COR-L47 (cell line): ENCODE measurements at places on chromosomes 12 and 14.

DNA sequence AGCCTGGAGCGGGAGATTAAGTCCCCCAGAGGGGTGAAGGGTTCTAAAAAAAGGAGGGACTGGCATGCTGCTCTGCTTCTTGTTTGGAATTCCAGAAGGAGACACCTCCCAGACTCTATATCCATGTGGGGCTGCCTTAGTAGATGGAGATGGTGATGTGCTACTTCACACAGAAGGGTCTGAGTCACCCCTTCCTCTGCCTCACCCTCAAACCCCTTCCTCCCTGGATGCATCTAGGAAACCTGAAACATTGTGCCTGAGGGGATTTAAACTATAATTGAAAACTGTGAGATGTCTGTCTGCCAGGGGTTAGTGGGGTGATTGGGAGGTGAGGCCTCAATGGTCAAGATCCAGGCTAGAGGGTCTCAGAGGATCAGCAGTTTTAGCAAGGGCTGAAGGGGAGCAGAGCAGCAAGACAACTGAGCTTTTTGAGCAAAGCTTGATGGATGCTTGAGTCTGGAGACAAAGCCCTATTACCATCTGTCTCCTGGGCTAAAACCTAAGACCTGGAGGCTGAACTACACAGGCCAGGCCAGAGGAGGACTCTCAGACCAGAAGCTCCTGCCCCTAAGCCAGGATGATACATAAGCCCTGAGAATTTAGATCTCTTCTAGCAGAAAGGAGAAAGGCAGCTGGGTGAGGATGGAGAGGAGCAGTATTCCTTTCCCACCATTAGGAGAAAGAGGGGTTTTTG, 314.7 kb upstream of the ATP2B1 start:
- DNase-seq, result no peak

GRCh38 chr14:68399971-68400370, 392.9 kb downstream of the ZFP36L1 start:
- no peak for DNase-seq

DNA sequence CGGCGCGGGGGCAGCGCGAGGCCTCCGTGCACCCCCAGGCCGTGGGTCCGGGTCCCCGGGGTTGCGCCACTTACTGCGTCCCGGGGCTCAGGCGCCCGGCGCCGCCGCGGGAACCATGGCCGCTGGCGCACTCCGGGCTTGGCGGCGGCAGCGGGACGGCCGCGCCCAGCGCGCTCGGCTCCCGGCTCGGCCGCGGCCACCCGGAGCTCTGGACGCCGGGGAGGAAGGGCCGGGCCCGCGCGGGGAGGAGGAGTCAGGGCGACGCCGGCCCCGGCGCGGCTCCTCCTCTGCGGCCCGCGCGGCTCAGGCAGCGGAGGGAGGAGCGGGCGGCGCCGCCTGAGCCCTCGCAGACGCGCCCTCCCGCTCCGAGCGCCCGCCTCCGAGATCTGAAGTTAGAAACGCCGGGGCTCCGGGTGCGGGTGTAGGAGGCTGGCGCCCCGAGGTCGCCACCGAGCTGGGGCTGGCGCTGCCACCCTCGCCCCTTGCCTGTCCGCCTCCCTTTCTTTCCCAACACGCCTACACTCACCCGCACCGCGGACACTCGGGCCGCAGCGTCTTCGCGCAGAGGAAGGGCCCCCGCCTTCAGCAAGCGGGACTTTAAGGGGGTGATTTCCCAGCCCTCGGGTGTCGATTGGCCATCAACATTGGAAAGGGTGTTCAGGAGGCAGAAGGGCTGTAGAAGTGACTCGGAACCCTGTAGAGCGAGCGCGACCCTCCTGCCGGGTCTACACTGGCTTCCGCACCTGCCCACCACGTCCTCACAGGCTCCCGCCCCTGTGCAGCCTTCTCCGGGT, at the start of gene NIN:
Gene NIN, minus strand, starts transcription at position 231 of the 794 bp plus-strand sequence. CDS start 9,106 bp downstream, outside the sequence.
- DNase-seq, result peak; percentile 43

GRCh38 chr14:76311079-76311758, 64.7 kb upstream of the ESRRB start:
- DNase-seq, result no peak

DNA sequence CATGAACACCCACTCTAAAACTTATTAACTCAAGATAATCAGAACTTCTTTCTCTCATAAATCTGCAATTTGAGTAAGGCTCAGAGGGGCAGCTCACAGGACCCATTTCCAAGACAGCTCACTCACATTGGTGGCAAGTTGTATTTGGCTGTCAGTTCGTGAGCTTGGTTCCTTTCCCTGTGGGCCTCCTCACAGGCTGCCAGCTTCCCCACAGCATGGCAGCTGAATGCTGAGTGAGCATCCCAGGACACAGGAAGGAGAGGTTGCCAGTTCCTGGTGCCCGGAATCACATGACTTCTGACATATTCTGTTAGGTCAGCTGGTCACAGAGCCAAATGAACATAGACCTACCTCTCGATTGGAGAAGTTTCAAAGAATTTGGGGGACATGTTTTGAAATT, 116.6 kb upstream of the TMEM233 start:
- no peak for DNase-seq

DNA sequence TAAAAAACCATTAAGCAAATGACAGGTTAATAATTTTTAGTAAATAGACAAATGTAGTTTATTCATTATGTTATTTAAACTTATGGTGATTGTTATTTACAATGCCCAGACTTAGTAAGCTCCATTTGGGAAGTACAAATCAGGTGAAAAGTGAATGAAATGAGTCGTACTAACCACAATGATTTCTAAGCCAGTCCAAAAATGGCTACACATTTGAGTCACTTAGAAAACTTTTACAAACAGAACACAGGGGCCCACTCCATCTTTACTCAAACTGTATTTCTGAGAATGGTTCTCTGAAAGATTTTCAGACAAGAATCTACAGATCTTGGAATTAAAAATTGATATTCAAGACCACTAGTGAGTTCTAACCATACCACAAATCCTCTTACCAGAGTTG, 653.3 kb upstream of the MIS18BP1 start:
- DNase-seq, result no peak

- no peak for DNase-seq
Observed at GRCh38 chr12:131357185-131357747, 353.6 kb upstream of the SFSWAP start.

DNA sequence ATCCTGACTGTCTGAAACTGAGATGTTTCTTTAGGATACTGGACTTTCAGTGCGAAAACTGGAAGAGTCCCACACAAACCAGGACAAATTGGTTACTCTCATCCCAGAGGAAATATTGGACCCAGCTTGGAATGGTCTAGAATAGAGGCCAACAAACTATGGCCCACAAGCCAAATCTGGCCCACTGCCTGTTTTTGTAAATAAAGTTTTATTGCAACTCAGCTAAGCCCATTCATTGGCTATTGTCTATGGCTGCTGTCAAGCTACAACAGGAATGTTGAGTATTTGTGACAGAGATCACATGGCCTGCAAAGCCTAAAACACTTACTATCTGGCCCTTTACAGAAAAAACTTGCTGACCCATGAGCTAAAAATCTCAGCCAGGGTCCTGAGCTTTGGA, 6.5 kb downstream of the WSCD2 start:
- no peak for DNase-seq
